Activated CD4-positive, CD25-positive, alpha-beta regulatory T cell treated with anti-CD3 and anti-CD28 coated beads, Interleukin-2, amount 50 U/mL, for 16 hours (primary cell): ENCODE measurements at places on chromosomes 5 and 9.

- DNase-seq: no peak
These were observed 10.3 kb downstream of the LARP1 start for GRCh38 chr5:154765396-154765925.

- DNase-seq: no peak
These were observed 45.5 kb downstream of the IARS1 start for GRCh38 chr9:92247981-92248380.

DNA sequence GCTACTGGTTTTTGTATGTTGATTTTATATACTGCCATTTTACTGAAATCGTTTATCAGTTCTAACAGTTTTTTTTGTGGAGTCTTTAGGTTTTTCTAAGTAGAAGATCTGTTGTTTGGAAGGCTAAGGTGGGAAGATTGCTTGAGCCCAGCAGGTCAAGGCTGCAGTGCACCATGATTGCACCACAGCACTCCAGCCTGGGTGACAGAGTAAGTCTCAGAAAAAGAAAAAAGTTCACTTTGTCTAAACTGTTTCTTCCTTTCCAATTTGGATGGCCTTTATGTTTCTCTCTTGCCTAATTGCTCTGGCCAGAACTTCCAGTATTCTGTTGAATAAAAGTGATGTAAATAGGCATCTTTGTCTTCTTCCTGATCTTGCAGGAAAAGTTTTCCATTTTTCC lies 124.5 kb upstream of the LRRTM2 start:
- DNase-seq: no peak

DNA sequence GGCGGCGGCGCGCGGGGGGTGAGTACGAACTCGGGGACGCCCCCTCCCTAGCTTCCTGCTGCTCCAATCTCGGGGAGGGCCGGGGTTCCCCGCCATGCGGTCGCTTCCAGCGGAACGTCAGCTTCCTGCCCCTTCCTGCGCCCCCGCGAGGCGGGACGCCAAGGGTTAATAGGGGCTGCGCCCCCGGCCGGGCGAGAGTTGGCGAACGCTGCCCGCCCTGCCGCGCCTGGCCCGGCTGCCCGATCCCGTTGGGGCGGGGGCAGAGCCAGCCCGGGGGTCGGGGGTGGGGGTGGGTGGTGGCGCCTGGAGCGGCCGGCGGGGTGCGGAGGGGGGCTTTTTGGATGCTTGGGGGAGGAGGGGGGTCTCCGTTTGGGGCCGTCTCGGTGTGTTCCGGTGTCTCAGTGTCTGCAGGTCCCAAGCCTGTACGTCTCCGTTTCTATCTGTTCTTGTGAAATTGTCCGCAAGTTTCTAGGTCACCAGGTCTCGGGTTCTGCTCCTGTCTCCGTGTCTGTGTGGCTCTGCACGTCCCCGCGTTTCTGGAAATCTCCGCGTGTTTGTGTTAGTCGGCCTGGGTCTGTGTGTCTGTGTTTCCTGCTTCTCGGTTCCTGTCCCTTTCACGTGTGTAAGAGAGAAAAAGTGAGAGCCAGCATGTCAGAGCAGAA lies 789 bp downstream of the COL27A1 start:
- DNase-seq: no peak

GRCh38 chr5:132528021-132528420 lies 15.3 kb downstream of the IL5 start:
- no peak for DNase-seq

GRCh38 chr9:129276486-129277230 lies 98.6 kb upstream of the IER5L start:
- DNase-seq: no peak

- no peak for DNase-seq
These were observed 82.7 kb downstream of the ITGA1 start for GRCh38 chr5:52870448-52870847.

DNA sequence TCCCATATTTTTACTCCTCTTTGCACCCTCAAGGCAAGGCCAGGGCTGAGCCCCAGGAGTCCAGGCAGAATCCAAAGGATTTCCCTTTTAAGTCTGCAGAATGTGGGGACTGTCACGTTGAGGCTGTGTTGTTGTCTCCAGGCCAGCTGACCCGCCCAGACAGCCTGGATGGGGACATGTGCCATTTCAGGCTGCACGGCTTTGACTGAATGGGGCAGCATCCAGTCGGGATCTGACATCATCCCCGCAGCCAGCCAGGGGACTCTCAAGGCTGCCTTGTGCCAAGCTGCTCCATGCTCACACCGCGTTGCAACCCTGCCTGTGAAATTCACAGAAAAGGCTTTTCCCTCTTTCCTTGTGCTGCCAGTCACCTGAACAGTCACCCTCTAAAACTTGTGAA lies 2.2 kb upstream of the ZNF366 start:
- DNase-seq: no peak

- DNase-seq: no peak
These were observed 204.1 kb downstream of the ARRDC3 start for GRCh38 chr5:91179018-91179417.

DNA sequence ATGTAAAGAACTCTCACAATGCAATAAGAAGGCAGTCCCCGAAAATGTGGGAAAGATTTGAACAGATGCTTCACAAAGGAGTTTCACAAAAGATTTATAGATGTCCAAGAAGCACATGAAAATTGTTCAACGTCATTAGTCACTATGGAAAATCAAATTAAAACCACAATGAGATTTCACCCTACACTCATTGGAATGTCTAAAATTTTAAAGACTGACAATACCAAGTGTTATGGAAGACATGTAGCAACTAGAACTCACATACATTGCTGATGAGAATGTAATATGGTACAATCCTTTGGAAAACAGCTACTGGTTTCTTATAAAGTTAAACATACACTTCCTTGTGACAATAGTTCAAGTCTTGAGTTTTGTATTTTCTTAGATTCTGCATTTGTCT lies 11.0 kb upstream of the RECK start:
- no peak for DNase-seq

GRCh38 chr5:150516011-150516410 lies 8.1 kb downstream of the NDST1 start:
- no peak for DNase-seq

GRCh38 chr5:118193194-118193905 lies 795.0 kb downstream of the DTWD2 start:
- DNase-seq: no peak

DNA sequence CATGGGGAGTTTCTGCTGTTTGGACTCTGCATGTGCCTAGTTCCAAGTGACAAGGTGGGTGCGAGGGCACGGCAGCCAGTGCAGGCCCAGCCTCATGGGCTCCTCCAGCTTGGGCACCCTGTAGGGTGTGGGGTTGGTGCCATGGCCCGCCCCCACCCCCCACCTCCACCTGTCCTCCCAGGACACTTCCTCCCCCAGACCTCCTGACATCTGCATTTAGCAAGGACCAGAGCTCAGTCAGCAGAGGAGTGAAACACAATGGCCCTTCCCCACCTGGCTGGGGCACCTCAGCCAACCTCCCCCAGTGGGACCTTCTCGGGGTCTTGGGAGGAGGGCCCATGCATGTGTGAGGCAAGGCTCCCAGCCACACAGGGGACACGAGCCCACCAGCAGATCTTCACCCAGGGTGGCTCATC lies 1.9 kb upstream of the NKD2 start:
- no peak for DNase-seq

DNA sequence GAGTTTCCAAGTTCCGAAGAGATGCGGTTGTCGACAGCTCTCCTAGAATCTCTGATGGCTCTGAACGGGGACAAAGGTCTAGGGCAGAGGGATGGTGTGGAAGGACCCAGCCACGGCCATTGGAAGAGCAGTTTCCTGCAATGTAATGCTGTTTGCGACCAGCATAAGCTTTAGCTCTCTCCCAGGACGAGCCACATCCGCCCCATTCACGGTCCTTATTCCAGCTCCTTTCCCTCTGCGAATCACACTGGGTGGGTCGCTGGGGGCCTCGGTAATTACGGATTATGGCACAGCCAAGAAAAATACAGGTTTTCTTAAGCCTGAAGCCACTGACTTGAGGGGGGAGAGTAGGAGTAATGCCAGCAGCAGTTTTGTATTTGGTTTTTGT lies 22.7 kb downstream of the ANXA2R start:
- no peak for DNase-seq

DNA sequence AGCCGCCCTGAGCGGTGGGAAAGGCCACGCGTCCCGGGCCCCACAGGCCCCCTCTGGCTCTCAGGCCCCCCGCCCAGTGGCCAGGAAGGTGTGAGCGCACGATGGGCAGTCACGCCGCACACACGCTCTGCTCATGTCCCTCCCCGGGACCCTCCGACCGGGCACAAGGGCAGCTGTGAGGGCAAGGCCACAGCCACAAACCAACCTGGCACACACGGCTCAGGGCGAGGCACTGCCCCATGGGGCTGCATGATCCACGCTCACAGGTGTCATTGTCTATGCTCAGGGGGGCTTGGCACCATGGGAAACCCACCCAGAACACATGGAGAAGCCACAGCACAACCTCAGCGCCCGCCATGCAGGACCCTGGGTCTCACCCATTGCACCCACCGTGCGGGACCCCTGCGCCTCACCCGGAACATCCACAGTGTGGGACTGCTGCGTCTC lies 51.3 kb downstream of the SLC12A7 start:
- no peak for DNase-seq

- no peak for DNase-seq
These were observed 22.9 kb upstream of the CAVIN4 start for GRCh38 chr9:100554935-100555401.

- no peak for DNase-seq
These were observed 10.6 kb upstream of the NEURL1B start for GRCh38 chr5:172630482-172630881.

DNA sequence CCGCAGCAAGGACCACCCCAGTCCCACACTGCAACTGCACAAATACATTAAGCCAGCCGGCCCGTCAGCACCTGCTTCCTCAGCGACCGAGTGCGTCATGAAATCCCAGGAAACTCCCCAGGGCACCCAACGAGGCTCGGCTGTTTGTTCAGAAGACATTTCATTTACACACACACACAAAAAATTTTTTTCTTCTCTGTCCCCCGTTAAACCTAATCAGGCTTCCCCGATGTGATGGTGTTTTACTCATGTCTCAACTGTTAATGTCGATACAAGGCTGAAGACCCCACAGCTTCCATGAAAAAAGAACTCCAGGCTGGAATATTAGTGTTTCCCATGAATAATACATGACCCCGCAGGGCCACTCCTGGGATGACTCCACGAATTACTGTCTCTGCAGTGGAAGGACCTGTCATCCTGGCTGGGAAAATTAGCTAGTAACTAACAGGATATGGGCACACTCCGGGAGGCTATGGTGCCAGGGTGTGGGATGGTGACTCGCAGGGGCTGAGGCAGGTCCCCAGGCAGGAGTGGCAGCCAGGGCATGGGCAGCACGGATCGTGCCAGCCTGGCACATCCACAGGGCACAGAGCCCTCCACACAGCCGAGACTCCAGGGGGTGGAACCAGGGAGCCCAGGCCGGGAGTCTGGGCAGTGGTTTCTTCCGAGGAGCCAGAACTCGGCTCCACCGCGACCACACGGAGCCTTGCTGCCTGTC lies 102.4 kb downstream of the VAV2 start:
- no peak for DNase-seq

- DNase-seq: no peak
These were observed 45.7 kb upstream of the KCNN2 start for GRCh38 chr5:114316167-114316566.

- DNase-seq: no peak
These were observed 37.6 kb upstream of the MAST4 start for GRCh38 chr5:66558560-66558959.

- peak; percentile 79 for DNase-seq
These were observed 33.6 kb upstream of the GLIPR2 start for GRCh38 chr9:36102742-36103495.

DNA sequence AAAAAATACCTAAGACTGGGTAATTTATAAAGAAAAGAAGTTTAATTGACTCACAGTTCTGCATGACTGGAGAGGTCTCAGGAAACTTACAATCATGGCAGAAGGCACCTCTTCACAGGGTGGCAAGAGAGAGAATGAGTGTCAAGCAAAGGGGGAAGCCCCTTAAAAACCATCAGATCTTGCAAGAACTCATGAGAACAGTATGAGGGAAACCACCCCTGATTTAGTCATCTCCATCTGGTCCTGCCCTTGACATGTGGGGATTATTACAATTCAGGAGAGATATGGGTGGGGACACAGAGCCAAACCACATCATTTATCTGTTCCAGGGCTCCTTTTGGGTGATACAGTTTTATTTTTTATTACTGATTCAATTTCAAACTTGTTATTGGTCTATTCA lies 23.2 kb upstream of the ADAMTS16 start:
- no peak for DNase-seq

DNA sequence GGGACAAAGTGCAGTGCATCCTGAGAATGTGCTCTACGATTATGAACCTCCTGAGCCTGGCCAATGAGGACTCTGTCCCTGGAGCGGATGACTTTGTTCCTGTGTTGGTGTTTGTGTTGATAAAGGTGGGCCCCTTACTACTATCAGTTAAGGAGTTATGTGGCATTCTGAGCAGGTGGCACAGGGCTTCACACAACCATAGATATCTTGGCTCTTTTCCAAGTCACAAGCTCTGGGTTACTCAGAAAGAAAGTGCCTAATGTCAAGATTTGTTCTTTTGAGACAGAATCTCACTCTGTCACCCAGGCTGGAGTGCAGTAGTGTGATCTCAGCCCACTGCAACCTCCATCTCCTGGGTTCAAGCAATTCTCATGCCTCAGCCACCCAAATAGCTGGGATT lies 99.0 kb downstream of the GAPVD1 start:
- no peak for DNase-seq

DNA sequence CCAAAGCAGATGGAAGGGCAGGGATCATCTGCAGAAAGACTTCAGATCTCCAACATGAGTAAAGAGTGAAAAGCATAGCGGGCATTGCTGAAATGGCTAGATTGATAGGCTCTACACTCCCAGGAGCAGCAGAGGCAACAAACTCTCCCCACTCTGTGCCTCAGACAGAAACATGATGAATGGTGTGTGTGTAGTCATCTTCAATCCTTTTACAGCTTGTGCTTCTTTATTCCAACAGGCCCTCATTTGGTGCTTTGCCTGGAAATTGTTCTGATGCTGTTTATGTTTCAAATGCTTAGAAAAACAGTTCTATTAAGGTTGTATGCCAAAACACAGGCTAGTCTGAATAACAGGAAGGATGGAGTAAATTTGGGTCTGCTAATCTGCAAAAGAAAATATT lies 176.2 kb downstream of the DMRTA1 start:
- DNase-seq: no peak

DNA sequence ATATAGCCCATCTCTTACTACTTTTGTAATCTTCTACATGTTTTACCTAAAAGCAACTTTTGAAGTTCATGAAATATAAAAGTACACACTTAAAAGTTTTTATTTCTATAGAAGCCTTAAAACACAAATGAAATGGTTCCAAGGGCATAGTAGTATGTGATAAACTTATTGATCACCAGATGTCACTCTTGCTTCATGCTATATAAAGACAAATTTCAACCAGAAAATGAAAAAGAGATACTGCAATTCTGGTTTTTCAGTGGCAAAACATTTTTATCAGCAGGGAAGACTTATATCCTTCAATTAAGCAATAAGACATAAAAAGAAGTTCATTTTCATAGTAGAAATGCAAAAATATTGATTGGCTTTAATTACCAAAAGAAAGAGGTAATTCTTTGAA lies 69.4 kb upstream of the FBXL17 start:
- DNase-seq: no peak

DNA sequence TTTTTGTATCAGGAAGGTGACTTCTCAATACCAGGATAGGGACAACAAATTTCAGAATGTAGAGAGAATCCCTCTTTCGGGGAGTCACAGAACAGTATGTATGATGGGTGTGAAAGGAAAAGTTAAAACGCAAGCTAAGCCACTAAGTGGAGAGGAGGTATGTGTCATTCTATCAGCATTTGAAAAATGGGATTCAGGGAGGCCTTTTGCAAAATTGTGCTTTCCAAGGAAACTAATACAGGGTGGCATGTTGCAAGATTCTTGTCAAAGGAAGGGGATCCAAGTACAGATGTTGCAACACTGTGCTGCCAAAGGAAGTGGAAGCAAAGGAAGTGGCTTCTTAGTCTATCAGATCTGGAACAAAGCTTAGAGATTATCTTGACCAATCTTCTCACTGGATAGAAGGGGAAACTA lies 12.6 kb upstream of the TNIP1 start:
- no peak for DNase-seq
